ENCODE measurements at places on chromosomes 4 and X.

GRCh38 chr4:76251441-76252270 is at the start of gene FAM47E:
TSS of gene FAM47E (plus strand) at chr4:76251721. CDS start at chr4:76251747, 26 bp downstream.
- H3K4me3 ChIP-seq: peak within 1 kb of the TSS; percentile 87
- peaks cover 6% of the 10 kb centered on the region for H3K4me1 ChIP-seq
- H3K27ac ChIP-seq: peak within 1 kb of the TSS; percentile 19
- peaks cover 8% of the 10 kb centered on the region for H3K36me3 ChIP-seq
- DNase-seq: no peak
- peaks cover 79% of the 10 kb centered on the region for H3K27me3 ChIP-seq

- no peaks in the 10 kb centered on the region for H3K4me1 ChIP-seq
- DNase-seq: no peak
- H3K27ac ChIP-seq: no peak overlapping the region
- H3K36me3 ChIP-seq: no peaks in the 10 kb centered on the region
Measured at GRCh38 chr4:120544838-120545237, 377.7 kb downstream of the PRDM5 start.

GRCh38 chr4:145540235-145540634 is 58.6 kb downstream of the SMAD1 start:
- DNase-seq: no peak
- H3K27ac ChIP-seq: no peak overlapping the region
- H3K27me3 ChIP-seq: no peaks in the 10 kb centered on the region
- peaks cover 15% of the 10 kb centered on the region for H3K4me1 ChIP-seq
- H3K36me3 ChIP-seq: peaks cover 5% of the 10 kb centered on the region

- H3K27ac ChIP-seq: no peak overlapping the region
- H3K4me1 ChIP-seq: no peaks in the 10 kb centered on the region
- no peaks in the 10 kb centered on the region for H3K36me3 ChIP-seq
- H3K4me3 ChIP-seq: no peak overlapping the region
Measured at GRCh38 chr4:85826060-85826678, 351.2 kb downstream of the ARHGAP24 start.

DNA sequence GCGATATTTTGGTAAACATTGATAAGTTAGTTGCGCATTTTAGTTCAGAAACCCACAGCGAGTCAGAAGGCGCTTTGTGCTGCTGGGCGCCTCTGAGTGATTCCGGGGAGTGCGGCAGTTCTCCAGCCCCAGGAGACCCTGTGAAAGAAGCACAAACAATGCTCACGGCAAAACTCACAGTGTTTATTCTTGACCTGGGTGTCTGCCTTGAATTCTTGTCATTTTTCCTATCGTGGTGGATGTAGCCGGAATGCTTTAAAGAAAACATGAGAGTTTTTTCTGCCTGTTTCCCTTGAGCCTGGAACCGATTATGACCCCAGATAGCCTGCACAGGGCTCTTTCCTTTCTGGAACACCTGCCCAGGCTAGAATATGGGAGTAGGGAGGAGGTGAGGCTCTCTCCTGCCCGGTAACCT is 6.7 kb downstream of the TBL1X start:
- DNase-seq: no peak
- H3K27me3 ChIP-seq: no peaks in the 10 kb centered on the region

GRCh38 chrX:49209434-49210251 is 9.7 kb upstream of the SYP start:
- H3K27me3 ChIP-seq: peaks cover 5% of the 10 kb centered on the region
- H3K27ac ChIP-seq: no peak overlapping the region
- H3K36me3 ChIP-seq: no peaks in the 10 kb centered on the region
- no peaks in the 10 kb centered on the region for H3K4me1 ChIP-seq
